ENCODE measurements at places on chromosomes 4 and X.

GRCh38 chr4:1384675-1385372, 21.4 kb downstream of the NKX1-1 start:
- DNase-seq, result peak; percentile 89

- DNase-seq, result no peak
These were observed 993.6 kb downstream of the ARAP2 start for GRCh38 chr4:35250761-35251160.

DNA sequence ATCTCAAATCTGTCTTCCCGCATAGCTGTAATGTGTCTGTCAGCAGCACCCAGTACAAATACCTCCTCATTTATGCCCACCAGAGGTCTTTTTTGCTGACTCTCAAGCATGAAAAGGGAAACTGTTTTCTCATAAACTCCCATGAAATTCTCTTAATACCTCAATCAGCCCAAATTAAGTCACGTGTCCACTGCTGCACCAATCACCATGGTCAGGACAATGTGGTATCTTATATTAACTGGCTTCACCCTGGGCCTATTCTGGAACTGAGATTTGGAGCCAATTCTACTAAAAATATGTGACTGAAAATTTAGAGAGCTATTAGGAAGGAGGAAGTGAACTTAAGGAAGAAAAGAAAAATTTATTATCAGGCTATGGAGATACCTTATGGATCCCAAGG, 58.4 kb downstream of the IL21 start:
- DNase-seq, result no peak

GRCh38 chrX:97498093-97498492, 614.4 kb downstream of the RPA4 start:
- DNase-seq, result no peak

- DNase-seq, result no peak
These were observed 201.4 kb downstream of the CCSER1 start for GRCh38 chr4:90328558-90328957.

- DNase-seq, result no peak
These were observed 1.1 kb upstream of the ABLIM2 start for GRCh38 chr4:8159537-8160232.

GRCh38 chr4:120070196-120070595, 3.5 kb upstream of the MAD2L1 start:
- DNase-seq, result no peak

DNA sequence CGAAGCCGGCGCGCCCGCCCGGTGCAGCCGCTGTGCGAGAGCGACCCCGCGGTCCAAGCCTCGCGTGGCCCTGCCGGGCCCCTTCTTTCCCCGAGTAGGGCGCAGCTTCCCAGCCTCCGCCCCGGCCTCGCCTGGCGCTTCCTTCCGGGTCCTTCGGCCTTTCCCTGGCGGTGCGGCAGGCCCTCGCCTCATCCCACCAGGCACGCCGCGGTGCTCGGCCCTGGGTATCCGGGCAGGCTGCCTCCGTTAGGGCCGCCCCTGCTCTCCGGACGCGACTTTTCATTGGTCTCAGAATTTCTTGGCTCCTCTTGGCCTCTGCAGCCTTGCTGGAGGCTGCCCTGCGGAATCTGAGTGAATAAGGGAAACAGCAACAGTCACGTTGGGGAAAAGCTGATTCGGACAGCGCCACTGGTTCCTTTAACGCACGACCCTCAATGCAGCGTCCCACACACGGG, 429 bp downstream of the UVSSA start:
- DNase-seq, result no peak

- no peak for DNase-seq
These were observed 24.9 kb upstream of the DYNLT3 start for GRCh38 chrX:37872303-37872655.

GRCh38 chr4:28562913-28563312, 1702.3 kb downstream of the STIM2 start:
- no peak for DNase-seq

DNA sequence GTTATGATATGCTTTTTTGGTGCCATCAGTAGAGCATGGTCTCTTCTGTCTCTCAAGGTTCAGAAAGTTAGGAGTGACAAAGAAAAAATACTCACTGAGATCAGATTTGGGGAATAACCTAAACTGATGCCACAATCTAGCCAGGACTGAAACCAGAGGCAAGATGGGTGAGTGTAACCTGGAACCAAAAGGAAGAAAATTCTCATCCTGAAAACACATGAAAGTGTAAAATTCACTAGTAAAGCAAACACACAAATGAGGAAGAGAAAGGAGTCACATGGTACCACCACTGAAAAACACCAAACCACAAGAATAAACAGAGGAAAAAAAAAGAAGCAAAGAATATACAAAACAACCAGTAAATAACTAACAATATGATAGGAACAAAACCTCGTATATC, 96.4 kb downstream of the ANXA10 start:
- DNase-seq, result no peak

DNA sequence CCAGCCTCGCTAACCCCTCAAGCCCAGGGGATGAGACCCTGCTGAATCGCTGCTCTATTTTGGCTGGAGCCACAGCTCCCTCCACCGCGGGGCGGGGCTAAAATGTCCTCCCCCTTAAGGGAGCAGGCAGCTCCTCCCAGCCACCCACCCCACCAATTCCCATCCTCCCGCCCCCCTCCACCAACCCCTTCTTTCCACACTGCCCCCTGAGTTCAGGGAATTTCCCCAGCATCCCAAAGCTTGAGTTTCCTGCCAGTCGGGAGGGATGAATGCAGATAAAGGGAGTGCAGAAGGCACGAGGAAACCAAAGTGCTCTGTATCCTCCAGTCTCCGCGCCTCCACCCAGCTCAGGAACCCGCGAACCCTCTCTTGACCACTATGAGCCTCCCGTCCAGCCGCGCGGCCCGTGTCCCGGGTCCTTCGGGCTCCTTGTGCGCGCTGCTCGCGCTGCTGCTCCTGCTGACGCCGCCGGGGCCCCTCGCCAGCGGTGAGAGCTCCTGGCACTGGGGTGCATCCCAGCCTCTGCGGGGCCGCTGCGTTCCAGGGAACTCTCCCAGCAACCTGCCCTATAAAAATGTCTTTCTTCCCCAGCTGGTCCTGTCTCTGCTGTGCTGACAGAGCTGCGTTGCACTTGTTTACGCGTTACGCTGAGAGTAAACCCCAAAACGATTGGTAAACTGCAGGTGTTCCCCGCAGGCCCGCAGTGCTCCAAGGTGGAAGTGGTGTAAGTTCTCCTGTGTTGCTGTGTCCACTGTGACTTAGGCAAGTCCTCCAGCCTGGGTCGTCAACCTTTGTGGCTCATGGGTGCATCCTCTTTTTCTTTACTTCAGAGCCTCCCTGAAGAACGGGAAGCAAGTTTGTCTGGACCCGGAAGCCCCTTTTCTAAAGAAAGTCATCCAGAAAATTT, at the start of gene CXCL6:
TSS of gene CXCL6 (plus strand) at position 306 of the 907 bp plus-strand sequence. CDS start at position 379, 73 bp downstream.
- DNase-seq, result peak; percentile 77

GRCh38 chrX:40832723-40833122, 97.4 kb upstream of the MED14 start:
- DNase-seq, result peak; percentile 88

- DNase-seq, result no peak
These were observed 192.0 kb upstream of the ETNPPL start for GRCh38 chr4:108954880-108955279.

DNA sequence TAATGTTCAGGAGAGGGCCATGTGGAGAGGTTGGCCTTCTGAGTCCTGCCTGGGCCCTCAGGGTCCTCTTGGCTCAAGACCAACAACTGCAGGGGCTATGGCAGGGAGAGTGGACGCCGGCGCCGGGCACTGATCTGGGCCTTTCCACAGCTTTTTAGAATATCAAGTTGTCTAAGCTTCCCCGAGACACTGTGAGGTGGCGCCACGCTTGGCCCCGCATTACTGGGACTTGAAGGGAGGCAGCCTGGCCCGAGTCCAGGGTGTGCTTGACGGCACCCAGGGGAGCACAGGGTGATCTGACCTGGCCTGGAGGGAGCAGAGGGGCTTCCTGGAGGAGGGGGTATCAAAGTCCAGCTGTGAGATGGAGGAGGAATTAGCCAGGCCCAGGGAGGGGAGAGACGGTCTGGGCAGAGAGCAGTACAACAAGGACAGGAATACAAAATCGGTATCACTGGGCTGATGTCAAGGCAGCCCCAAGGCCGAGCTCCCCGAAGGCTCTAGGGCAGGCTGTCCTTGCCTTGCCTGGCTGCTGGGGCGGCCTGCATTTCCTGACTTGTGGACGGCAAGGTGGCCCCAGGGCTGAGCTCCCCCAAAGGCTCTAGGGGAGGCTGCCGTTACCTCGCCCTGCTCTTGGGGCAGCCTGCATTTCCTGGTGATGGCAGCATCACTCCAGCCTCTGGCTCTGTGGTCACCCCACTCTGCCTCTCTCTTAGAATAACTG, 28.1 kb downstream of the ABLIM2 start:
- no peak for DNase-seq

- no peak for DNase-seq
These were observed 22.2 kb downstream of the TRIM61 start for GRCh38 chr4:164955107-164955805.

DNA sequence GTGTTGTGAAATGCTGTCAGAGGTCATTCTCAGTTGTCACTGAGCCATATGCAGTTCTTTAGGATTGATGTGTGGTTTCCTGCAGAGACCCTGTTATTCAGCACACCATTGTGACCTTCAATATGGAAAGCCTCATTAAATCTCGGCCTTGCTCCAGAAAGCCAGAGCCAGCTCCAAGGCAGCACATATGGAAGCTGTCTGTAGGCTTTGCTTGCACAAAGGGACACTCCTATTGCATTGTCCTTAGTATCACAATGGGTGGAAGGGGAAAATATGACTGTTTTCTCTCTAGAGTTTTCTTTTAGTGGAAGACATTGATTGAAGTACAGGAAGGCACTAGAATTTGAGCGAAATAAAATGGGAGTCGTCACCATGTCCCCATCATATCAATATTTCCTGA, 179.0 kb downstream of the CEP135 start:
- no peak for DNase-seq

- DNase-seq, result no peak
These were observed 65.9 kb downstream of the EFNB1 start for GRCh38 chrX:68894513-68895340.

DNA sequence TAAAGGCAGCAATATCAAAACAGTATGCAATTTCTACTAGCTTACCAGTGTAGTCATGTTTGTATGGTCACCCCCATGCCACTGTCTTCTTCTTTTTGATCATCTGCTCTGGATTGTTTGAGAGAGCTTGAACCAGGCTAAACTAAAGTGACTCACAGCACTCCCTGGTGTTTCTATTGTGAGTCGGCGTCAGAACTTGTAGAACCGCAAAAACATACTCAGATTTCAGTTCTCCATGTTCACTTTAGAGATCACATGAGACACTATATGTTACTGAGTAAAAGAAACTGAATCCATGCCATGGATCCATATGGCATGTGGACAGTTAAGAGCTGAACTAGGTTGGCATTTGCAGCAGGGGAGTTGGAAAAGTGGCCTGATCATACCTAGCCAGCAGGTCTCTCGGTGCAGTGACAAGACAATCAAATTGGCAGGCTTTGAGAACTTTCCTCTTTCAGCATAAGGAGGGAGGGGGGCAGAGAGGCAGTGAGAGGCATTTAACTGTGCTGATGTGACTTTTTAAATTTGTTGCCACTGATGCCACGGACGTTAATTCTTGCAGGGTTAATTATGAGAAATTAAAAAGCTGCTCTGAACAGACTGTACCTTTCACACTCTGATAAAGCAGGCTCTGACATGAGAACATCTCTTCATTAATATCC, 88.4 kb downstream of the AFF2 start:
- DNase-seq, result no peak

GRCh38 chr4:81343046-81343445, 128.0 kb upstream of the PRKG2 start:
- DNase-seq, result no peak

GRCh38 chr4:110622841-110623717, at the start of gene PITX2:
TSS of gene PITX2 (minus strand) at chr4:110623077. CDS start at chr4:110622460, 617 bp downstream.
- peak; percentile 93 for DNase-seq

- DNase-seq, result no peak
These were observed 2.9 kb downstream of the FAM200B start for GRCh38 chr4:15684498-15684897.

DNA sequence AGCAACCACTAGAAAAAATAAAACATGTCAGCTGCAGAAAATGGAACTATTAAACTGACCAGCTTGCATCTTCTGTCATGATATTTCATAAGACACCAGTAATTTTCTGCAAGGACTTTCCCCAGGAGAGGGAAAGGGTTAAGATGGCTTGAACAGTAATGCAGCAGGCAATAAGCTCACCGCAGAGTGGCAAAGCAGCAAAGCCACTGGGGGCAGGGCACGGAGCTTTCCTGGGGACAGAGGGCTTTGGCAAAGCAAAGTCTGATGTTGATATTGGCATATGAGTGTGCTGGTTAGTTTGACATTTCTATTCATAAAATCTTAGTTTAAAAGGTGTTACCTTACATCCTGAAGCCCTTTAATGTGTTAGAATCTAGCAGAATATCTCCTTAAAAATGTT, 55.1 kb upstream of the NAP1L5 start:
- DNase-seq, result no peak

DNA sequence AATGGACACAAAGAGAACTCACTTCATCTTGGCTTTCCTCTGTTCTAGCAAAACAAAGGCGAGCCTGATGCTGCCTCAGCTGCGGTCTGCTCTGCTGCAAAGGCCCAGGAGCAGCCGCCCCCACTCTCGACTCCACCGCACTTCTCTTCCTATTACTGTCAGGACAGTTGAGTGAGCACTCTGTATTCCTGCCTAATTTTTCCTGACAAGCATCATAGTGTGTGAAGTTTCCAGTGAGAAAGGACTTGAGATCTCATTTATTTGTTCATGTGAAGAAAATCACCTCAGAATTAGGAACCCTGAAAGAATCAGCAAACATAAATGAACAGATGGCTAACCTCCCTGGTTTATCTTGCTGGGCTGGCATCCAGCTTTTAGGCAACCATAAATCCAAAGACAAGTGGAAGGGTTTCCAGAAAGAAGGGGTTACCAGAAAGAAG, 15.6 kb downstream of the SCARB2 start:
- no peak for DNase-seq

DNA sequence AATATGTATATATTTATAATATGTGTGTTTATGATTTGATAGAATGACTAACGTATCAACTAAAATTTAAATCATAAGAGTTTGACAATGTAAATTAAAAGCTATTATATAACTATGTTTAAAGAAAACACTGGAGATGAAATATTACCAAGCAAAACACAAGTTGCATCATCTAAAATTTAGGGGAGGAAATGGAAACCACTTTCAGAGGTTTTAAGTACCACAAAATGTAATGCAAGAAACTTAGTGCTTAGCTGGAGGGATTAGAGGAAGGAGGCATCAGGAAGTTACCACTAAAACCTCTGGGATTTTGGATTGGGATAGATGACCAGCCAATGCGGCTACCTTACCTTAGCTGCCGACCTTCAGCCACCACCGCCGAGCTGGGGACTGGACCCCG, 1192.1 kb upstream of the PRKX start:
- no peak for DNase-seq

DNA sequence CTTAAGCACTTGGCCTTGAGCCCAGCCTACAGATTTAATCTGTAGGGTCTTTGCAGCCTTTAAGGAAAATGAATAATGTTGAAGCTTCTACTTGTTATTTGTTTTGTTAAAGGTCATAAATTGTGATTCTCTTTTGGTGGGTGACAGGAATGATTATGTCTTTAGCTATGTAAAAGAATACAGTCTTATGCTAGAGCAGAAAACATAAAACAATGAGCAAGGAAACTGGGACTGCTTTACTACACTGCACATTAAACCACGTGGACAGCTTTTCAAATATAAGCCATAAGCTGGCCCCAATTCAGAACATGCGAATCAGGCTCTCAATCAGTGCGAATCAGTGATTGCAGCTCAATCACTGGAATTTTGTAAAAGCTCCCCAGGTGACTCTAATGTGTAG, 40.9 kb upstream of the TBC1D19 start:
- DNase-seq, result no peak
